ENCODE measurements at places on chromosomes 3 and 15.

DNA sequence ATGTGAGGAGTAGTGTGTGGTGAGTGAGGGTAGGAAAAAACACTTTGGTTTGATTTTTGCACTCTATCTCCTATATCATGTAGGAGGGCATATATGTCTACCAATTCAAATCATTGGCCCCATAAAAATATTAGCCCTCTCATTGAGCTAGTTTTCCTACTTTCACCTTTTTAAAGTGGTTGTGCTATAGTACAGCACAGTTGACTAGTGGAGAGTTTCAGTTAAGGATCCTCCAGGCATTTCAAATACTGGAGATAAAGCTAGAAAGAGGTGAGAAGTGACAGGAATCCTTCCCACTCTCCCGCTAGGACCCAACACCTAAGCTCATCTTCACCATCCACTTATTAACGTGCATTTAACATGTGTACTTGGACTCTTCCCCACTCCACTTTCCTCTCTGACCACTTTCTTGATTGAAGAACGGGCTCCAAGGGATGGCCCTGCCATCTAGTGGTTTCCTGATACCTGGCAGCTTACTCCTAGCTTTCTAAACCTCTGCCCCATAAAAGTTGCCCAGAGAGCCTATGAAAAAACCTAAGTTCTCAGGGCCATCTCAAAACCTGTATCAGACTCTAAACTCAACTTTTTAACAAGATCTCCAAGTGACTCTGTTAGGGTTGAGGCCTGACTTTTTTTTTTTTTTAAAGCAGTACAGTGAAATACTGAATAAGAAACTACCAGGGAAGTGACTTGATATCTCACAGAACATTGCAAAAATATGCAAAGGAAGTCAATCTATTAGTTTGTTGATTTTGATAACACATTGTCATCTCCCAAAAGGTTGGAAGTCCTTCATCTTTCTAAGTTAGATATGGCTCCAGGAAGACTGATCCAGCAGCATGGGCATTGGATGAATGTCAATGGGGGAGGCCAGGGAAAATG is 17.9 kb downstream of the IL12A start:
- peak; percentile 80 for DNase-seq

GRCh38 chr15:88624971-88625490 is 3.9 kb downstream of the AEN start:
- DNase-seq: no peak

GRCh38 chr15:44102675-44103254 is 92.3 kb downstream of the FRMD5 start:
- DNase-seq: no peak

DNA sequence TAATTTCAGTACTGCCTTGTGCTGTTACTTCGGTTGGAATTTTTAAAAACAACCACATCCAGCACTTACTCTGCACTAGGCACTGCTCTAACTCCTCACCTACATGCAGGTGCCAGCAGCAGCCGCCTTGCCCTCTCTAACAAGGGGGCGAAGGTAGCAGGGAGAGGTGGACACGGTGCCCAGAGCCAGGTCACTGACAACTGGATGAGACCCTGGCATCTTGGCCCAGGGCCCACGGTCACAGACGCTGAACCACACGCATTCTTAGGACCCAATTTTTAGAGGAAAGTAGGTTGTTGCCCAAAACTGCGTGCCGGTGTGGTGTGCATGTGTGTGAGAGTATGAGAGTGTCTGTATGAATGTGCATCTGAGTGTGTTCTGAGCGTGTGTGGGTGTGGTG is 63.4 kb upstream of the GATA2 start:
- DNase-seq: no peak

DNA sequence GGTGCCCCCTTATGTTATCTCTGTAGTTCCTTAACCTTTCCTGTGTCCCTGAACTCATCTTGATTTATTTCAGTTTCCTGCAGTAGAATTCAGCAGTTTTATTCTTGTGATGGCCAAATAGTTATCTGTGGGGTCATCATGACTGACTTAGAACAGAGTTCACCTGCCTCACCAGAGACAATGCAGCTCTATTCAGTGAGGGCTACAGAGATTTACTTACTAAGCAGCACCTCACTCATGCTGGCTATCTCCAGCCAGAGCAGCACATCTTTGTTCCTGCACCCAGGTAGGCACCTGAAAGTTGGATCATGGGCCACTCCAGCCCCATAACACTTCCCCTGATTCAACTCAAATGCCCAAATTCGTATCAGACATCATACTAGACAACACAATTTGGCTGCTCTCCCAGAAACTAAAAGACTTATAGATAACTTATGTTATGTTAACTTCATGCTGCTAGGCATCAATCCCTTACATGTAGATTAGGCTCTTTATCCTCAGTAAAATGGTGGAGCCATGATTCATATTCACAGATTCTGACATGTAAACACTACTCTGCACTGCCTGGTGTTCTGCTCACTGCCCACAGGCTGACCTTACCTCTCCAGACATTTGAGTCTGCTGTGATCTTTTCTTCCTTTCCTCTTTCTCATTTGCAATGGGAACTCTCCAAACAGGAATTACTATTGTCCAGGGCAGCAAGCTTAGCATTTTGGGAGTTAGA is 9.3 kb upstream of the GOLGB1 start:
- no peak for DNase-seq

DNA sequence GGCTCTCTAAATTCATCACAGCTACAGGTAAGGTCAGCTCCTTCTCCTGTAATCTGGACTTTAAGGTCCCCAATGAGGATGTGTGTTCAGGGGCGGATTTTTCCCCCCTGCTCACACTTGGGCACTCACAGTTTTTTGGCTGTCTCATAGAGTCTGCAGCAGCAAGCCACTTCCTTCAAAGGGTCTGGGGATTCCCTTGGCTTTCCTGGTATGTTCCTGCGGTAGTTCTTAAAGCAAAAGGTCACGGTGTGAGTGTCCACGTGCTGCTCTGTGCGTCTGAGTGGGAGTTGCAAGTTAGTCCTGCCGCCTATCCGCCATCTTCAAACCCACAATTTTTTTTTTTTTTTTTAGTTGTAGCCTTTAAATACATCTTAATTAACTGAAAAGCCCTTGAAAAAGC is 15.4 kb upstream of the CFAP20DC start:
- no peak for DNase-seq

GRCh38 chr15:89406218-89406939 is 71.8 kb upstream of the POLG start:
- no peak for DNase-seq

DNA sequence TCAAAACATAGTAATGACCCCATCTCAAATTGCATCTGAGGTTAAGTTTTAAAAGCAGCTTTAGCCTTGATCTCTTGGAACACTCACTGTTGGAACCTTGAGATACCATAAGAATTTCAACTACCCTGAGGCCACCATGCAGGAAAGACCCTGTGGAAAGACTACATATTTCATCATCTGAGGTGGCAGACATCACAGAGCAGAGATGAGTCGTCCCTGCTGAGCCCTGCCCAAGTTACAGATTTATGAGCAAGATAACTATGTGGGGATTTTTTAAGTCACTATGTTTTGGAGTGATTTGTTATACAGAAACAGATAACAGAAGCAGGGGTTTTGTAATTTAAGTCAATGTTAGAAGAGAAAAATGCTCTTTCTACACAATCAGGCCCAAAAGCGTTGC is 168.4 kb downstream of the STAC start:
- DNase-seq: no peak

GRCh38 chr3:14379843-14380242 is 22.6 kb upstream of the SLC6A6 start:
- DNase-seq: peak; percentile 61

DNA sequence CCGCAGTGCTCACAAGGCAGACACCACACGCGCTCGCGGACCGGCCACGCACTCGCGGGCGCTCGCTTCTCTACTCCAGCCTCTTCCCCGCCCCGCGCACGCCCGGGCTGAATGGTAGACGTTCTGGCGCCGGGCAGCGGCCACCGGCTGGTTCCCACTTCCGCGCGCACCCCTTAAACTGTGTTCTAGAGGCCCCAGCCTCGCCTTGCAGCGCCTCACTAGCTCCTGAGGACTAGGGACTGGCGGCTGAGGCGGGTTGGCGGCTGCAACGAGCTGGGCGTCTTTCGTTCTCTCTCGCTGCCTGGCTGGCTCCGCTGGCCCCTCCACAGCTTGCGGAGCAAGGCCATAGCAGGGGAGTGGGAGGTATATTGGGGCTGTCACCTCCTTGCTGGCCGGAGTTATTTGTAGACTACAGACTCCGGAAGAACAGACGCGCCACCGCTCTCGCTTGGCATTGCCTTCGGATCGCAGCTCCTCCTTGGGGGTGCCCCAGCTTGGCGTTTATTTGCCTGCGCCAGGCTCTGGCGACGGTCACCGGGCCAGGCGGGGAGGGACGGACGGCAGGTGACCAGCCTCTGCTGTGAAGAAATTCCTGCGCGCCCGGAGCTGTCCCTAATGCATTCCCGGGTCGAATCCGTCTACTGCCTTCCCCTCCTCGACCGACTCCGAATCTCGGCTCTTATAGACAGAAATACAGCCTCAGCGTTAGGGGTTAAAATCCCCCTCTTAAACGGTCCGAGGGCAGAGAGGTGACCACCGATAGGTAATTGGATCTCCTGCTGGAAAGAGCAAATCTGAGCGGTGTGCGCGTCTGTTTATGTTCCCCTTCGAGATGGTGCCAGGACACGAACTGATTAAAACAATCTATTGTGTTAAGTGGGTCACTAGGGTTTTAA is 1.3 kb downstream of the GREM1 start:
- DNase-seq: no peak

DNA sequence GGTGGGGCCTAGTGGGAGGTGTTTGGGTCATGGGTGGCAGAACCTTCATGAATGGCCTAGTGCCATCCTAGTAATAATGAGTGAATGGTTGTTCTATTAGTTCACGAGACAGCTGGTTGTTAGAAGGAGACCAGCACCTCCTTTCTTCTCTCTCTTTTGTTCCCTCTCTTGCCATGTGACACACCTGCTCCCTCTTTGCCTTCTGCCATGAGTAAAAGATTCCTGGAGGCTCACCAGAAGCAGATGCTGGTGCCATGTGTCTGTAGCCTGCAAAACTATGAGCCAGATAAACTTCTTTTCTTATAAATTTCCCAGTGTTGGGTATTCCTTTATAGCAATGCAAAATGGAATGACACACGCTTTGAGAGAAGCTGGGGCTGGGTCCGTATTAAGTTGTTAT is 89.0 kb upstream of the SLC4A7 start:
- DNase-seq: no peak

DNA sequence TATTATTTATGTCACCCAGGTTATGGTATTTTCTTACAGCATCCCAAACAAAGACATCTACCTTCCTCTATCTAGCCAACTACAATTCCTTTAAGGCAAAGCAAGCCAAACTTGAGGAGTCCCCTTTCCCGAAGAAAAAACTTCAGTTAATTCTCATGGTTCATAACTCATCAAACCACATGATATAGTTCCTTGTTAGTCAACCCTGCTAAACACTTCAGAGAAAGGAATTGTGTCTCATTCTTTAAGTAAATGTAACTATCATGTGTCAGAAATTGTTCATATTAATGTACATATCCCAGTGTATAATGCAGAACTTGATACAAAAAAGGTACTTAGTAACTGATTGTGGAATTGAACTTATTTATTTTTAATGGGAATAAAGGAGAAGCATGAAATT is 44.4 kb downstream of the ST3GAL6 start:
- DNase-seq: no peak

GRCh38 chr3:119350114-119350513 is 55.9 kb downstream of the ARHGAP31 start:
- DNase-seq: no peak

GRCh38 chr3:145145461-145145860 is 1015.5 kb downstream of the PLOD2 start:
- peak; percentile 43 for DNase-seq

DNA sequence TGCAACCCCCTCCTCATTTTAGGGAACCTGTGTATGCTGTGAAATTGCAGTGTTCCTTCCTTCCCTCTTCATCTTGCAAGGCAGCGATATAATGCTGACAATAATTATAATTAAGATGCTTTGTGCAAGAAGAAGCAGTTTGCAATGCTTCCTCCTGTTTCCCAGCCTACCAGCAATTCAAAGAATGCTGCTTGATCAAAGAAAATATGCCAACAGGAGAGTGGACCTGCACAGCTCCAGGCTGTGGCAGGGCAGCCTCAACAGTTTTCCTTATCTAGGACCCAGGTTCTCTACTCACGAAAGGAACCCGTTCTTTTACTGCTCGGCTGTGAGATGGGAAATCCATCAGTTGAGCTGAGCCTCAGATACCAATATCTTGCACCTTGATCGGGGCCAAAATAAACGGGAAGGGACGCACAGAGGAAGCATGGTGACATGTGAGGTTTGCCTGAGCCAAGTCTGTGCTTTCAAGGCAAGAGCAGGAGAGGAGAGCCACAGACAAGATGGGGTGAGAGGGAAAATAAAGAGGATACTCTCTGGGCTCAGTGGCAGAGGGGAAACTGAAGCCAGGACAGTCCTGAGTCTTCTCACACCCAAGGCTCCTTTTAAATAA is 22.6 kb upstream of the LRTM1 start:
- DNase-seq: no peak

GRCh38 chr3:183247011-183247589 is 6.0 kb upstream of the B3GNT5 start:
- no peak for DNase-seq

GRCh38 chr15:97545799-97546198 is 414.7 kb upstream of the ARRDC4 start:
- no peak for DNase-seq

DNA sequence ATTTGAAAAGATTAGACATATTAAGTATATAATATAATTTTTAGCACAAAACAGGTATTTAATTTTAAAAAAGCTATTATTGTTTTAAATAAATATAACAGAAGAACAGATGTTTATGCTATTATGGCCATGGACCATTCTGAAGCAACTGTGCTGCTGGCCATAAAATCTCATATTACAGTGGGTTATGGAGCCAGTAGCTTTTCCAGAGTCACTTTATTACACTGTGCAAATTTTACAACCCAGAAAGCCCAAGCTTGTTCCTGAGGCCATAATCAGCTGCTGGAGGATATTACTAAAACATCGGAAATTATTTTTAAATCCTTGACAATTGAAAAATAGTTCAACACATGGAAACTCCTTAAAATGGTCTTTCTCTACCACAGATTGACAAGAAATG is 557.3 kb upstream of the KCNMB2 start:
- no peak for DNase-seq

GRCh38 chr3:106277731-106278130 is 408.9 kb upstream of the CBLB start:
- no peak for DNase-seq

- no peak for DNase-seq
These were observed 128.4 kb downstream of the NECTIN3 start for GRCh38 chr3:111200027-111200426.

DNA sequence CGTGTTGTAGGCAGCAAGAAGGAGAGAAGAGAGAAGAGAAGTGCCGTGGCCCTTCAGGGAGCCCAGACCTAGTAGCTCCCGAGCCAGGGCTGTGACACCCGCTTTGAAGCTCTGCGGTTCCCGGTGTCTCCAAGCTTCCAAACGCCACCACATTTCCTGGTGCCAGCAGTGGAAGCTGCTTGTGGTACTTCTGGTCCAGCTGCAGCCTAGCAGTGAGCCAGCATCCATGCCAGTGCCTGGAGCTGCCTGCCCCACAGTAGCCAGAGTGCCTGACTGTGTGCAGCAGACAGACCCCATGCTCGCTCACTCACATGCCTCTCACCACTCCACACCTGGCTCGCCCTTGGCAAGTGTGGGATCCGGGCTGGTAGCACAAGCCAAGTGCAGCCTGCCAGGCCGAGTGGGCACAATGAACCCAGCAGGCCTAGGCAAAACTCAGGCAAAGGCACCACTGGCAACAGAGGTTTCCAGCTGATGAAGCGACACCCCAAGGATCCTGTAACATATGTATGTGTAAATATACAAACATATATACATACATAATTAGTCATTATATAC is 85.8 kb downstream of the SERPINI1 start:
- DNase-seq: no peak

GRCh38 chr3:61627768-61628185 is 66.4 kb downstream of the PTPRG start:
- no peak for DNase-seq

GRCh38 chr15:40407330-40407990 is 1.9 kb downstream of the IVD start:
- DNase-seq: no peak
